ENCODE measurements at places on chromosomes 6 and 20.
A peak's percentile ranks its signal among the peaks of the same experiment; 100 is the strongest.

GRCh38 chr6:20213271-20213798 lies 1.1 kb upstream of the MBOAT1 start:
- no peak for DNase-seq

GRCh38 chr6:127786109-127786508 lies 114.7 kb downstream of the THEMIS start:
- no peak for DNase-seq

DNA sequence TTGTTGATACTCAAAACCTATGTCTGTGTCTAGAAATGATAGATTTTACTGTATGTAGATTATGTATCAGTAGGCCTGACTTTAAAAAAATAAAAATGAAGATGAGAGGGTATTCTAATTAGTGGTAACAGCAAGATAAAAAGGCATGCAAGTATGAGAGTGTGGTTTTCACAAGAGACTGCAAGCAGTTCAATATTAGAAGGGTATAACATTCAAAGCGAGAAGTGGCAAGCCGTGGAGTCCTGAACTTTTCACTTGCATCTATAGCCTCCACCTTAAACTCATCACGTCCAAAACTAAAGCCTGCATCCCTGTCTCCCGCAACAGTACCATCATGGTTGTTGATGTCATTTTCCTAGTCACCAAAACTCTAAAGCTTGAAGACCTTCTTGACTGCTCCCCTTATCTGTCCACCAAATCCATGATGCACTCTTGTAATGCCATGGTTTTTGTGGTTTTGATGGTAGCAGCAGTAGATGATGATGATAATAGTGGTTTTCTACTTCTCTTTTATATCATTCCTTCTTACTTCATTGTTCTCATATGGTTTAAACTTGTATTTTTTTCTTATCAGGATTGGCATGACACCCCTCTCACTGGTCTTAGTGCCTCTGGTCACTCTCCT lies 9.2 kb upstream of the CGA start:
- DNase-seq, result no peak

GRCh38 chr6:158085261-158086053 lies 82.6 kb downstream of the SERAC1 start:
- no peak for DNase-seq

GRCh38 chr6:148523048-148523447 lies 180.4 kb downstream of the SASH1 start:
- no peak for DNase-seq

DNA sequence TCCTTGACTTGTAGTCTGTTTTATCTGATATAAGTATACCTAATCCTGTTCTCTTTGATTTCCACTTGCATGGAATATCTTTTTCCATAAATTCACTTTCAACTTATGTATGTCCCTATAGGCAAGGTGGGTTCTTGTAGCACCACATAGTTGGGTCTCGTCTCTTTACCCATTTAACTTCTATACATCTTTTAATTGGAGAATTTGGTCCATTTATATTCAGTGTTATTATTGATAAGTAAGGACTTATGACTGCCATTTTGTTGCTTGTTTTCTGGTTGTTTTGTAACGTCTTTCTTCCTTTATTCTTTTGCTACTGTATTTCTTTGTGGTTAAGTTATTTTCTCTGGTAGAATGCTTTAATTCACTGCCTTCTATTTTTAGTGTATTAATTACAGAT lies 14.5 kb upstream of the ZNF311 start:
- DNase-seq, result no peak

DNA sequence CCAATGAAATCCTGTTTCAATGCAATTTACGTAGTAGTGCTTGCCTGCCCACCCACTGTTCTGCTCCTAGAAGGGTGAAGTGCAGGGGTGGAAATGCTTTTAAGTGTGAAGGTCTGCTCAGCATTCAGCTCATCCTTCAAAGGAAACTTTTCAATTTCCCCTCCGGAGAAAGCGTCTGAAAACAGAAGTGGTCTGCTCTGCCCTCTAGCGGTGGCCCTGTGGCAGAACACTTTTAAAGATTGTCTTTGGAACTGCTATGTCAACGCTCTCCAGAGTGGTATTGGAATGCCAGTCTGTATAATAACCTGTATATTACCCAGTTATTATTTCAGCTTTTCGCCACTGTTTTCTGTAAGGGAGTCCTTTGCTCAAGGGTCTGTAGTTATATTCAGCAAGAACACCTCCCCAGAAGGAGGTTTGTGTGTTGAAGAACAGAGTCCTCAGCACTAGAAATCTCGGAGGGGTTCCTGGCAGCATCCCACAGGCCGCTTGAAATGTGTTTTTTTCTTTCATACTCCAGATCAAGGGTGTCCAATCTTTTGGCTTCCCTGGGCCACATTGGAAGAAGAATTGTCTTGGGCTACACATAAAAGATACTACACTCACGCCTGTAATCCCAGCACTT lies 63.1 kb upstream of the KLHL31 start:
- DNase-seq, result peak; percentile 57

- no peak for DNase-seq
These were observed 1.5 kb upstream of the SLC17A4 start for GRCh38 chr6:25753079-25753478.

DNA sequence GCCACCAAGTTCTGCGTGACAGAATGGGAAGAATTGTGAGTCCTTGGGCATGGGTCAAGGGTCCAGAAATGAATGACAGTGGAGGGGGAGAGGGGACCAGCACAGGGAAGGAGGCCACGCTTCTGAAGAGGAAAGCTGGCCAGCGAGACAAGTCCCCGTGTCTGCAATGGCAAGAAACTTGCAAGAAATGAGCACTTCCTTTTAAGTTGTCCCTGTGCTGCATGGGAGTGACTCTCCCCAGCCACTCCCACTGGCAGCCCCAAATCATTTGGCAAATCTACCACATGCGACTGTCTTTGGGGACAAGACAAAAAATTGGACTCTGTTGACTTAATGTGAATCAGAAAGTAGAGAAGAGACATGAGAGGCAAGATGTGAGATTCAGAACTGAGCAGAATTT lies 242.2 kb upstream of the RREB1 start:
- no peak for DNase-seq

DNA sequence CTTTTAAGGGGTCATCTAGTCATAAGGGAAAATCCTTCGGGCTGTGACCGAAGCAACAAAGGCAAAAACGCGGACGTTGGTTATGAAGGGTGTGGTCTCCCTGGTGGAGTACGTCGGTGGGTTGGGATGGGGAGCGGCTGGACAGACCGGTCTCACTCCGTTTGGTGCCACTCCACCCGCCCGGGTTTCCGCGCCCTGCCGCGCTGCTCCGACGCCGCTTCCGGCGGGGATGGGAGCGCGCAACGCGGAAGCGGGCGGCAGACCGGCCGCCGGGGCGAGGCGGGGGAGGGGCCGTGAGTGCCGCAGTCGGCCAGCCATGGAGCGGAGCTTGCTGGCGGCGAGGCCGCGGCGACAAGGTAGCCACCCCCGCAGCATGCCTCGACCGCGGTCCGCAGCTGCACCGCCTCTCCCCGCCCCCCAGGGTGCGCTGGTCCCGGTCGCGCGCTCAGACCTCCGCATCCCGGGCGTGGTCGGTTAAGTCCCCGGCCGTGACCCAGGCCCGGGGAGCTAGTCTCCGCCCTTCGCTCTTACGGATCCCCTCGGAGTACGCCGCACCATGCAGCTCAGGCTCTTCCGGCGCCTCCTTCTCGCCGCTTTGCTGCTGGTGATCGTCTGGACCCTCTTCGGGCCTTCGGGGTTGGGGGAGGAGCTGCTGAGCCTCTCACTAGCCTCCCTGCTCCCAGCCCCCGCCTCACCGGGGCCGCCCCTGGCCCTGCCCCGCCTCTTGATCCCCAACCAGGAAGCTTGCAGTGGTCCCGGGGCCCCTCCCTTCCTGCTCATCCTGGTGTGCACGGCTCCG lies at the start of gene B3GALT4:
B3GALT4 (plus strand) TSS at position 260 of the 799 bp plus-strand sequence; CDS start at position 557, 297 bp downstream.
- DNase-seq, result peak; percentile 69

DNA sequence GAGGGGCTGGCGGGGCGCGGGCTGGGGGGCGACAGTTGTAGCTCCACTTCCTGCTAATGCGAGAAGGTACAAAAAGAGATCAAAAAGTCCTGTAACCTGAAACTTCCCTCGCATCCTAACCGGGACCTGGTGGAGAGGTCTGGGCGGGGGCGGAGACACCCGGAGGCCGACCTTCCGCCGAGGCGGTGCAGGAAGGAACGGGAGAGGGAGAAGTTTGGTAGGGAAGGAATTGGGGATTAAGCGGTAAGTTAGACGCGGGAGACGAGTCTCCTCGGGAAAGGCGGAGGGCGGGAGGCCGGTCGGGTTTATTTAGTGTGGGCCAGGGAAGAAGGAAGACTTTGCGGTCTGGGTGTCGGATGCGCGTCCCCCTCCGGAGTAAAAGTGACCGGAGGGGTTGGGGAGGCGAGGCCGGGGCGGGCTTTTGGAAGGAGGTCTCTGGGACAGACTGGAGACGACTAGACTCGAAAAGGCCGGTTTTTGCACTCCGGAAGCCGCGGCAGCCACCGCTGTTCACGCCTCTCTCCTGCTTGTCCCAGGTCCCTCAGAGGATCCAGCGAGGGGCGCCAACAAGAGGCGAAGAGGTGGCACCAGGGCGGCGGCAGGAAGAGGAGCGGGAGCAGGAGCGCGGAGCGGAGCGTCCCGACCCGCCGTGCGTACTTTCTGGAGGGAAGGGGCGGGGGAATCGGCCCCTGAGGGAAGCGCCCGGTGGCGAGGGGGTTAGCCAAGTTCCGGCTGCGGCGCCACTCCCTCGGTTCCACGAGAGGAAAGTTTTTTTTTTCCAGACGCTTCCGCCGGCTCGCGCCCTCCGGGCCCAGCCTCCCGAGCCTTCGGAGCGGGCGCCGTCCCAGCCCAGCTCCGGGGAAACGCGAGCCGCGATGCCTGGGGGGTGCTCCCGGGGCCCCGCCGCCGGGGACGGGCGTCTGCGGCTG lies 734 bp downstream of the TPBG start:
- DNase-seq, result no peak

- no peak for DNase-seq
These were observed 257.6 kb upstream of the POU3F2 start for GRCh38 chr6:98576791-98577190.

DNA sequence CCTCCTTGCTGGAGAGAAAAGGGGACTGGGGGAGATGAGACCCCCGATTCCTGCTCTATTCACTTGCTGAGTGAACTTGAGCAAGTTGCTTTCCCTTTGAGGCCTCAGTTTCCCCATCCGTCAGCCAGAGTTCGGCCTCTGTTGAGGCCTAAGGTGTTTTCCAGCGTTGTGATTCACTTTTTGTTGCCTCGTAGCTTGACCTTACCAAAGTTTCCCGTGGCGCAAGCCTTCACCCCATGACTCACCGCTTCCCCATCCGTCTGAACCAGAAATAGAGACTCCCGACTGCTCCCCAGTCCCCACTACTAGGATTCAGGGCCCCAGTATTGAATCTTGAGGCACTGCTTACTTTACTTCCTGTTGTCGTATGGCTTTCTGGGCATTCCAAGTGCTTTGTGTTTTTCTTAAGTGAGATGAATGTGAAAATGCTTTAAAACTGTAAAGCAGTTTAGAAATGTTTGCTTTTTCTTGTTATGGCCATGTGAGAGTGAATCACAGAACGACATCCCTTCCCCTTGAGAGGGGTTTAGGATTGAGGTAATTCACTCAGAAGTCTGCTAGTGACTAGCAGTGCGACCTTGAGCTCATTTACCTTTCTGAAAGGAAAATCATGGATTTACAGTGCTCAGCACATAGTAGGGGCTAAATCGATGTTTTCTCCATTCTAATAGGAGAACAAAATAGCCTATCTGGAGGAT lies 1.2 kb downstream of the CHMP4B start:
- peak; percentile 29 for DNase-seq

- no peak for DNase-seq
These were observed 172.4 kb upstream of the MYLIP start for GRCh38 chr6:15956205-15957106.

- DNase-seq, result no peak
These were observed 1.0 kb downstream of the FILIP1 start for GRCh38 chr6:75492386-75493153.

- DNase-seq, result no peak
These were observed 28.5 kb upstream of the ADGRF4 start for GRCh38 chr6:47669684-47670513.

- no peak for DNase-seq
These were observed 137.5 kb upstream of the PTPN1 start for GRCh38 chr20:50372770-50373088.

- DNase-seq, result no peak
These were observed 1179.6 kb downstream of the HACE1 start for GRCh38 chr6:103680116-103680515.

DNA sequence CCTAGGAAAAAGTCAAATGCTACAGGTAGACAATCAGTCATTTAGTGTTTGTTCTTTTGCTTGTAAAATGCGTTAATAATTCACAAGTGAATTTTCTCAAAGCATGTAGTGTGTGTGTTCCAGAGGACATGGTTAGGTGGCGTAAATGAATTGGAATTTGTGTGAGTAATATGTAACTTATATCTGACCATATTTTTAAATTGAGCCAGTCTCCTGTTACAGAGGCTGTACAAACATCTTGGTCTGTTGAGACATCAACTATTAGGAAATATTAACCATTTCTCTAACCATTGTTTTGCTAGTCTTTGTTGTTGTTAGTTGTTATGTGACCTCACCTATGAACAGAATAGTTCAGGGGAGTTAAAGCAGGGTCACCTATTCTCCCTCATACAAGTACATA lies 22.7 kb downstream of the MCM8 start:
- DNase-seq, result no peak

GRCh38 chr6:131954775-131955107 lies 3.6 kb upstream of the CCN2 start:
- DNase-seq, result no peak

DNA sequence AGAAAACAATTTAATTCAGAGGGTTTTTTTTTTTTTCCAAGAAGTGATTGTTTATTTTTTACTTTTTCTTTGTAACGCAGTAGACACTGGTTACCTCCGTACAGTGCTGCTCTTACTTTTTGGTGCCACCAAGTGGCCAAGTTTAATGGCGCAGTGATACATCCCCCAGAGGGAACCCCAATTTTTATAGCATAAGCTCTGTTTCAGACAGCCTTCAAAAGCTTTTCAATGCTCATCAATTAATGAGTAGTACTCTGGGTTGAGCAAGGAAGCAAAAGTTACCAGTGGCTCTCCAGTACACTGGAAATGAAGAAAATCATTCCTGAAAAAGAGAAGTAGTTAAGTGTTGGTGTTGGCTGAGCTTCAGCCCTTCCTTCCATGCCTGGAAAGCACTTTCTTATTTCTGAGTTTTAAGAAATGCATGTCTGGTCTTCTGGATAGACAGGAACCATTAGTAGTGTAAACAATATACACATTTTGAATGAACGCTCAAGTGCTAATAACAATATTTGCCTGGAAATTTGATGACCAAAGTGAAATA lies 129.1 kb upstream of the SMLR1 start:
- peak; percentile 77 for DNase-seq

GRCh38 chr20:64045346-64046011 lies 4.0 kb downstream of the SOX18 start:
- DNase-seq, result no peak

DNA sequence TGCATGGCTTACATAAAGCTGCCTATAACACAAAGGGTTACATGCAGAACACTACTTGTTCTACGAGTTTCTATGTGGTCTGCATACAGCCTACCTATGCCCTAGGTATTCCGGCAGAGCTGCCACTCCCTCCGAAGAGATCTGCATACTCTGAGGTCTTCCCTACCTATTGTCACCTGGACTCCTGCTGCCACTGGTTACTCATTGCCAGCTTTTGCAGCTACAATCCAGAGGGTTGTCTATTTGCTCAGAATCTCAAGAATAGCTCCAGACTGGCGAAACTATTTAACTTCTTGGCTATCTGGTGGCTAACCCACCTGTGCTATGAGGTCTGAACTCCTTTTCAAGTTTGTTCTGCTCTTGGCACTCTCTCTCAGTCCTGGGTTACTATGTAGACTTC lies 323.3 kb downstream of the BMP2 start:
- DNase-seq, result no peak
